Hepatocyte (in vitro differentiated cells): ENCODE measurements at places on chromosomes 2 and 18. TPM values are rescaled to one million over a fixed set of nuclear protein-coding genes. Genes with fewer than 3 reads are reported as not detected.

ROCK1 gene
- total RNA-seq: 41.7 and 42.1 TPM in 2 replicates

TLX2 gene
- total RNA-seq: not detected in 2 replicates

CAPN14 gene
- 0.33 and 0.56 TPM in 2 replicates for total RNA-seq

FAM228A gene
- total RNA-seq: 0.13 and 0.24 TPM in 2 replicates

FLACC1 gene
- total RNA-seq: 0.80 and 1.2 TPM in 2 replicates

TNFAIP6 gene
- 9.0 and 13.0 TPM in 2 replicates for total RNA-seq

ASXL3 gene
- total RNA-seq: 6.9 and 8.7 TPM in 2 replicates

DNA sequence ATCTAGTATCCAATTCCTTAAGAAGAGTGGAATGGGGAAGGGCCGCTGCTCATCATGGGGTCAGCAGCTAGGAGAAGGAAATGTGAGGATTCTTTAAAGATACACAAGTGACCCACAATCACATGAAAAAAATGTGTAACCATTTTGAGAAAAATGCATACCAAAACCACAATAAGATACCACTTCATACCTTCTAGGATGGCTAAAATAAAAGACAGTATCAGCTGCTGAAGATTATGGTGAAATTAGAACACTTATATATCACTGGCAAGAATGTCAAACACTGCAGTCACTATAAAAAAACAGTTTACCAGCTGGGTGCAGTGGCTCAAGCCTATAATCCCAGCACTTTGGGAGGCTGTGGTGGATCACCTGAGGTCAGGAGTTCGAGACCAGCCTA, 67.9 kb downstream of the C2orf74 start:
- H3K27ac ChIP-seq: no peak overlapping the region
- H3K4me3 ChIP-seq: no peak overlapping the region
- peaks cover 6% of the 10 kb centered on the region for H3K36me3 ChIP-seq
- H3K27me3 ChIP-seq: no peaks in the 10 kb centered on the region

GRCh38 chr2:102276549-102277201, 34.7 kb upstream of the IL1RL1 start:
- H3K36me3 ChIP-seq: no peaks in the 10 kb centered on the region
- H3K27me3 ChIP-seq: no peaks in the 10 kb centered on the region
- peaks cover 8% of the 10 kb centered on the region for H3K4me1 ChIP-seq
- H3K27ac ChIP-seq: no peak overlapping the region
- H3K4me3 ChIP-seq: no peak overlapping the region

- peaks cover 10% of the 10 kb centered on the region for H3K4me1 ChIP-seq
- no peaks in the 10 kb centered on the region for H3K27me3 ChIP-seq
- DNase-seq: no peak
These were observed 834 bp downstream of the PDCL3 start for GRCh38 chr2:100563407-100564247.

DNA sequence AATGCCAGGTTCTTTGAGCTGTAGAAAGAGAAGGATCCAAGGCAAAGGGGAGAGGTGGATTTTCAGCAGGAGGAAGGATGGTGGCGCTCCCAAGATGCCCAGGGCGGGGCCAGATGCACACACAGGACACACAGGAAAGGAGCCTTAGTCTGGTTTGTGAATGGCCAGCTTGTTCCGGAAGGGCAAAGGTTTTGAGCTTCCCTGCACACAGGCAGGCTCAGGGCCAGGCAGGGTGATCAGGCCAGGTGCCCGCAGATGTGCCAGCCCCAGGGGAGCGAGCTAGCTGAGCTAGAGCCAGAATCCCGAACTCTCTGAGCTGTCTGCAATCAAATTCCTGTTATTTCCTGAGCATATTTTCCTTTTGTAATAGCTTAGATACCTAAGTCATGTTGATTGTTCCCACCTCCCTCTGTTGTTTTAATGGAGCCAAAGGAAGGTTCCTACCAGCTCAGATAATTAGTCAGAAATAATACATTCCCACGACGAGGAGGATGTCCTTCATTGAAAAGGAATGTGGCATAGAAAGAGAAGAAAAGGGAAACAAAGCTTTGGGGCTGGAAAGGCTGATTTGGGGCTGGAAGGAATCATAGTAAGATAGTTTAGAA, 13.7 kb upstream of the OTOF start:
- H3K4me3 ChIP-seq: no peak overlapping the region
- no peak for DNase-seq
- no peak overlapping the region for H3K27ac ChIP-seq
- H3K27me3 ChIP-seq: no peaks in the 10 kb centered on the region

DNA sequence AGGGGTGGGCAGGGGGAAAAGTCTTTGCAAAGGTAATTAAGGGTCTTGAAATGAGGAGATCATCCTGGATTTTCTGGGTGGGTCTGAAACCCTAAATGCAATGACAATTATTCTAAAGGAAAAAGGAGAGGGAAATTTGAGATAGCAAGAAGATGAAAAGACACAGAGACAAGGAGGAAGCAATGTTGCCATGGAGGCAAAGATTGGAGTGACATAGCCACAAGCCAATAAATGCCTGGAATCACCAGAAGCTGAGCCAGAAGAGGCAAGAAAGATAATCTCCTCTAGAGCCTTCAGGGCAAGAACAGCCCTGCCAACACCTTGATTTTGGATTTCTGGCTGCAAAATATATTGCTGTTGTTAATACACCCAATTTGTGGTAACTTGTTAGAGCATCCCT, 1246.3 kb upstream of the PIK3C3 start:
- H3K27me3 ChIP-seq: no peaks in the 10 kb centered on the region
- DNase-seq: no peak
- H3K36me3 ChIP-seq: no peaks in the 10 kb centered on the region
- H3K4me3 ChIP-seq: no peak overlapping the region
- no peaks in the 10 kb centered on the region for H3K4me1 ChIP-seq

GRCh38 chr18:32048507-32049091, 30.0 kb downstream of the RNF125 start:
- H3K27ac ChIP-seq: peak overlapping the region; percentile 48
- H3K4me3 ChIP-seq: no peak overlapping the region
- DNase-seq: peak; percentile 25
- no peaks in the 10 kb centered on the region for H3K36me3 ChIP-seq
- no peaks in the 10 kb centered on the region for H3K27me3 ChIP-seq
- no peaks in the 10 kb centered on the region for H3K4me1 ChIP-seq

- H3K36me3 ChIP-seq: no peaks in the 10 kb centered on the region
- no peak overlapping the region for H3K27ac ChIP-seq
- no peaks in the 10 kb centered on the region for H3K27me3 ChIP-seq
- DNase-seq: no peak
These were observed 320.1 kb upstream of the GALNT5 start for GRCh38 chr2:156937430-156937829.

- no peak overlapping the region for H3K27ac ChIP-seq
- no peaks in the 10 kb centered on the region for H3K36me3 ChIP-seq
- H3K4me3 ChIP-seq: no peak overlapping the region
These were observed 32.1 kb downstream of the HK2 start for GRCh38 chr2:74865770-74866674.

DNA sequence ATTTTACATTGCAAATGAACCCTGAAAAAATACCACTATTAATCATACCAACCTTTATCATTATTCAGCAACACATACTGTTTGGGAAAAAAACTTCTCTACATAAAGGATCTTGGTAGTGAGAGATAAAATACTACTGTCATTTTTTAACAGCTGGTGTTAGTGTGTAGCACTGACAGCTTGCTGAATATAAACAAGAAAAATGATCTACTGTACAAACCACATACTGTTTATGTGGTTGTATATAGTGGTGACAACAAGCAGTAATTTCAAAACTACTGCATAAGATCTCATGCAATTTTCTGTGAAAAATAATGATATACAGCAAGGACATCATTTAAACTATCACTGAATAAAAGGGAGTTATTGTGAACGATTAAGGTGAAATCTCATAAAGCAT, 601.2 kb downstream of the LRP1B start:
- H3K36me3 ChIP-seq: no peaks in the 10 kb centered on the region
- no peak overlapping the region for H3K4me3 ChIP-seq
- H3K27ac ChIP-seq: no peak overlapping the region

DNA sequence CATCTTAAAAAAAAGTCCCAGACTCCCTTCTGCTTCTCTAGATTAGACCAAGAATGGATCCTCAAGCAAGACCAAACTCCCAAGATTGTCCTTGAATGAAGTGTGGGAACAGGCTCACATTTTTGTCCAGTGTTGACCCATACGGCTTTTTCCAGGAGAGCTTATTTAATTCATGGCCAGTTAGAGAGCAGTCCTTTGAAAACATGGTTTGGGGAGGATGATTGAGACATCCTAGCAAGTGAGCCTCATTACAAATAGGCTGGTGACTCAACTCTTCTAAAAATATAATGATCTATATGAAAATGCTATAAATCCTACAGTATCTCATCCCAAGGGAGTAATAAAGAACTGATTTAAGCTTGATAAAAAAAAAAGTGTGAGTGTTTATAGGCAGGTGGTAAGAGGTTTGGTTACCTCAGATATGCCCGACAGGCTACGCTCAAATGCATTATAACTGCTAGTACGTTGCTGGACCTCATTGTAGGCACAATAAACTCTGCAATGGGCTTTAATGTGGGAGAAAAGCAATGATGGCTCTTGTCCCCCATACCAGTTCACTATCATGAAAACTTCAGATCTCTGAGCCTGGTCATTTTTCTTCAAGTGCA, 17.0 kb downstream of the ANKRD29 start:
- H3K27ac ChIP-seq: no peak overlapping the region
- DNase-seq: no peak
- no peaks in the 10 kb centered on the region for H3K36me3 ChIP-seq
- peaks cover 12% of the 10 kb centered on the region for H3K4me1 ChIP-seq
- no peaks in the 10 kb centered on the region for H3K27me3 ChIP-seq
